ENCODE measurements at places on chromosomes 13 and 19. TPM values are rescaled to one million over a fixed set of nuclear protein-coding genes. Genes with fewer than 3 reads are reported as not detected.

Gene IGFL3
- total RNA-seq: not detected

Gene YJEFN3
- 15.6 TPM for total RNA-seq

Gene FUT6
- total RNA-seq: not detected

- H3K36me3 ChIP-seq: no peaks in the 10 kb centered on the region
- no peaks in the 10 kb centered on the region for H3K27me3 ChIP-seq
- DNase-seq: no peak
- peaks cover 13% of the 10 kb centered on the region for H3K4me1 ChIP-seq
Measured at GRCh38 chr13:99481366-99481765, 19.9 kb upstream of the TM9SF2 start.

DNA sequence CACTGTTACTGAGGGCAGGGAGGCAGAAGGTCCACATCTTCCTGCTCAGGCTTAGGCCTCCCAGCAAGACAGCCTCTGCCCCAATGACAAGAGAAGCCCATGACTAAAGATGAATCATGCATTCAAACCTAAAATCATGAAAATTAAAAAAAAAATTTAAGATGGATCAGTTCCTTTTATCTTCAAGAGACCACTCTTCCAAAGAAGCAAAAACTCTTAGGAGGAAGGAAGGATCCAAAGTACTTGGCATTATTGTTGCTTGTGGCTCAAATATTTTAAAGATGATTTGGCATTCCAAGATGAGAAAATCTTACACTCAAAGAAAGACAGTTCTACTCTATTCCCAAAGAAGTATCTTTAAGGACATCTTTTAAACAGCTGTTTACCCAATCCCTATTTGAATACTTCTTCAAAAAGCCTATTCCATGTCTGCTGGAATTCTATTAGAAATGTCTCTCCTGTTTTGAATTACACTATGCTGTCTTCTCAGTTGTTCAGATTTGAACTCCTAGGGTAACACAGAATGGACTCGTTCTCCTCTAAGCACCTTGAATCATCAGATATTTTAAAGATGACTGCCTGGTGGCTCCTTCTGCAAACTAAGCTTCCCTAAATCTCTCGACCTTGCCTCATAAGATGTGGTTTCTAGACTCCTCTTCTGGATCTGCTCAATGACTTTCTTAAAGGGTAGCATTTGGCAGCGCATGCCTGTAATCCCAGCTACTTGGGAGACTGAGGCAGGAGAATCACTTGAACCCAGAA is 7.0 kb downstream of the SERP2 start:
- H3K36me3 ChIP-seq: no peaks in the 10 kb centered on the region
- H3K27me3 ChIP-seq: no peaks in the 10 kb centered on the region
- no peak overlapping the region for H3K27ac ChIP-seq
- no peaks in the 10 kb centered on the region for H3K4me1 ChIP-seq
- H3K4me3 ChIP-seq: no peak overlapping the region
- DNase-seq: no peak

DNA sequence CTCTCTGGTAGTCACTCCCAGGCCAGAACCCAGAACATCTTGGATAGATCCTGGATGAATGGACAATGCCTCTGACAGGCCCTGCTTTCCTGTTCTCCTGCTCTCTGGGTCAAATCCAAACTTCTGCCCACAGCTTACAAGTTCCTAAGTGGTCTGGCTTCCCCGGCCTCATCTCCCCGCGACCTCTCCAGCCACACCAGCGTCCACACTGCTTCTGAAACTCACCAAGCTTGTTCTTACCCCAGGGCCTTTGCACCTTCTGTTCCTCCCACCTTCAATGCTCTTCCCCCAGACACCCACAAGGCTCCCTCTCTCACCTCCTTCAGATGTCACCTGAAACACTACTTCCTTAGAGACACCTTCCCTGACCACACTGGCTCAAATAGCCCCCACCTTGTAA is 3.5 kb downstream of the OLFM2 start:
- no peak for DNase-seq
- H3K36me3 ChIP-seq: no peaks in the 10 kb centered on the region
- H3K27ac ChIP-seq: no peak overlapping the region
- peaks cover 24% of the 10 kb centered on the region for H3K27me3 ChIP-seq
- no peak overlapping the region for H3K4me3 ChIP-seq

All from CD4-positive, alpha-beta memory T cell (primary cell).